ENCODE measurements at places on chromosomes 11 and 22. TPM values are rescaled to one million over a fixed set of nuclear protein-coding genes. Genes with fewer than 3 reads are reported as not detected.

The PARVG gene
- total RNA-seq, result 128 TPM

The RAG1 gene
- 0.42 TPM for total RNA-seq

The TRIM51 gene
- total RNA-seq, result not detected

The CARD10 gene
- total RNA-seq, result not detected

The RBMXL2 gene
- total RNA-seq, result 0.10 TPM

The NCAM1 gene
- 1.2 TPM for total RNA-seq

The SMC1B gene
- total RNA-seq, result 0.44 TPM

The CD248 gene
- total RNA-seq, result 0.32 TPM

The SMPD1 gene
- 50.9 TPM for total RNA-seq

The CYTH4 gene
- 160 TPM for total RNA-seq

The ACRV1 gene
- not detected for total RNA-seq

The POLA2 gene
- total RNA-seq, result 51.9 TPM

The EEF1G gene
- total RNA-seq, result 1,061 TPM

The UBQLN3 gene
- total RNA-seq, result not detected

The TRIM49 gene
- total RNA-seq, result not detected

The ARRB1 gene
- total RNA-seq, result 52.1 TPM

The BRSK2 gene
- total RNA-seq, result 0.27 TPM

The MMP27 gene
- not detected for total RNA-seq

The DAGLA gene
- total RNA-seq, result 0.17 TPM

The CHRDL2 gene
- total RNA-seq, result not detected

Measured in T-helper 1 cell treated with Interleukin-12 subunit alpha and Interleukin-12 subunit beta and Interleukin-4 antibody, amounts not matched to agents 30 ng/mL and 1 ng/mL, for 36 hours (primary cell).